Left renal cortex interstitium (tissue), 4 donors: ENCODE measurements at places on chromosomes 16 and 17. TPM values are rescaled to one million over a fixed set of nuclear protein-coding genes. Genes with fewer than 3 reads are reported as not detected.

DNA sequence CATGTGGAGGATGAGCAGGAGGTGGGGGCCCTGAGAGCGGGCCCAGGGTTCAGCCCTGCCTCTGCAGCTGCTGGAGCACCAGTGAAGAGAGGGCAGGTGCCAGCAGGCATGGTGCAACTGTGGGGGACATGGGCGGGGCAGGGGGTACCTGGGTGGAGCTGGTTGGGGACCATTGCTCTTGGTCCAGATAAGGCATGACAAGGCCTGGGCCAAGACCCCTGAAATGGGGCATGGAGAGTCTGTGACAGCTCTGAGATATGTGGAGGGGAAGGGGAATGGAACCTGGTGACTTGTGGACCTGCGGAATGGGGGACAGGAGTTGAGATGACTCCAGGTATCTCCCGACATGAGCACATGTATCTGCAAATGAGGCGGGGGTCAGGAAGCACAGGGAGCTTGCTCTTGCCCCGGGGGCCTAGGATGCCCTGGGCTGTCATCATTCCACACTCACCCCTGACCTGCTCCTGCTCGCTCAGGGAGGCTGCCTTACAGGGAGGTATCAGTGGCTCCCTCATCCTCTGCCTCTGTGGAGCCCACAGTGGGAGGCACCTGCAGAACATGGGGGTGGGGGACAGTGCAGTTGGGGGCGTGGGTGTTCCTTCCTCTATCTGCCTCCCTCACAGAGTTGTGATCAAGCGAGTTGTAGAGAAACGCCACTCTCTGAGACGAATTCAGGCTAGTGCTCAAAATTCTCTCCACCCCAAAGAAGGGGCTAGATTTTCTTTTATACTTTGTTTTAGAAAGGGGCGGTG lies 40.2 kb downstream of the TMEM235 start:
- no peak for DNase-seq

GRCh38 chr16:19784183-19784736 lies 66.2 kb downstream of the IQCK start:
- no peak for DNase-seq

DNA sequence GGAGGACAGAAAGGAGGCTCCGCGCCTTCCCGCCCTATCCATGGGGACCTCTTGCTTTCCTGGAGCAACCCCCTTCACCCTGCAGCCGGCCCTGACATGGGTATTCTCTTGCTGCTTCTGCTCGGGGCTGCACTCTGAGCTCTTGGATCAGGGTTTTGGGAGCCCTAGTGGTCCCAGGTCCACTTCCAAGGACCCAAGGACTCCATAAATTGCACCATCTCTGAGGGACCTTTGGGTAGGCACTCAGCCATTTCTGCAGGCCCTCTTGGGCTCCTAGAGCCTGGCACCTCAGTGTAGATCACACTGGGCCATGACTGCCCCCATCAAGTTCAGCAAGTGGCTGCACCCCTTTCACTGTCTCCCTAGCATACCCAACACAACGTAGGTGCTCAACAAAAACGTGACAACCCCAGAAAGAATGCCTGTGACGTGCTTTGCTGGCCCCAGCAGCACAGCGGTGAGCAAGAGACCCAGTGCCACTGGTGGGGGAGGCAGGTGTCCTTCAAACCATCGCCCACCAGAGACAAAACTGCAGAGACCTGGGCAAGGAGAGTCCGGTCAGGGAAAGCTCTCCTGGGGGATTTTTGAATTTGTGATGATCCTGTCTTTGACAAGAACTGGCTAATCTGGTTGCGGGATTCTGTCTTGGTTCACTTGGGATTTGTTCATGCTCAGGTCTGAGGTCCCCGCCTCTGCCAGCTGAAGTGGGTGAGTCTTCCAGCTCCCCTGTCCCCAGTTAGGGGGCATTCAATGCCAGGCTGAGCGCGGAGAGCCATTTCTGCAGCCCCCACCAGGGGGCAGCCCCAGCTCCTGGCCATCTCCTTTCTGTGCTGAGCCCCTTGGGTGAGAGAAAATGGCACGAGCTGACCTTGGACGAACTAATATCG lies 2.5 kb upstream of the RAB11FIP4 start:
- no peak for DNase-seq

DNA sequence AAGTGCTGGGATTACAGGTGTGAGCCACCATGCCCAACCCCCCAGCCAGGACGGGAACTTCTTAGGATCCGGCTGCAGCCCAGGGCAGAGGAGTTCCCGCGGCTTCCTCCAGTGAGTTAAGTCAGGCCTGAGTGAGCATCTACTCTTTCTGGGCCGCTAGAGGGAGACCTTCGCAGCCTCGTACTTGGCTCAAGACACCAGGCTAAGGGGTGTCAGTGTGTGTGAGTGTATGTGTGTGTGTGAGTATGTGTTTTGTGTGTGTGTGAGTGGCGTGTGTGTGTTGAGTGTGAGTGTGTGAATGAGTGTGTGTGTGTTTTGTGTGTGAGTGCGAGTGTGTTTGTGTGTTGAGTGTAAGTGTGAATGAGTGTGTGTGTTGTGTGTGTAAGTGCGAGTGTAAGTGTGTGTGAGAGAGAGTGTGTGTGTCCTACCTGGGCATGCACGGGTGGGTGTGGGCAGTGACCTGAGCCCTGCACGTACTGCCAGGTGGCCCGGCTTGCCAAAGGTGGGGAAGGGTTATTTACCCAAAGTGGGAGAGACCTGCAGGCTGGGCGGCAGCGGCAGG lies 58.5 kb downstream of the TMEM235 start:
- DNase-seq = no peak

Gene CENPN
- 24.4 TPM for polyA plus RNA-seq

DNA sequence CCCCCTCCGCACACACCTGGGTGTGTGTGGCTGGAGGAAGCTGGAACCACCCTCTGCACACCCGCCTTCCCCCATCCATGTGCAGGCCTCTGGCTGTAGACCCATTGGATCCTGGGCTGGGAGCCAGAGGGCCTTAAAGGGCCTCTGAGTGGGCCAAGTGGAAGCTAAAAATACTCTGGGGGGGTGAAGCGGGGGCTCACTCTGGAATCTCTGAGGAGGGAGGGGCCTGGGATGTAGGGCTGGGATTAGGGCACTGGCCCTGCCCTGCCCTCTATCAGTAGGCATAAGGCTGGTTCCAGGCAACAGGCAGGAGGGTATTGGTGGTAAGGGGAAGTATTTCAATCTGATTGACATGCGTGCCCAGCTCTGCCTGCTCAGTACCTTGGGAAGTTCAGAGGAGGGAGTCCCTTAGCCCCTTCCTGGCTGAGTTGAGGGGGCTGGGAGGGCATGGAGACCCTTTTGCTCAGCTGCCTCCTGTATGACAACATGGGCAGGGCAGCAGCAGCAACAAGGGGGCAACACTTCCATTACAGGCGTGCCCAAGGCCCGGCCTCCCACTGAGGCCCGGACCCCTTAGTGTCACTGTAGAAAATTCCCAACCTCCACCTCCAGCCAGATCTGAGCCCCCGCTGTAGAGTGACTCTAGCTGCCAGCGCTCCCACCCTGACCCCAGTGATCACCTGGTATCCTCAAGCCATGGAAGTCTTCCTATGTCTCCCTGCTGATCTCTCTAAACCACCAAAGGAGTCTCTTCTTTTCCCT lies 5.2 kb downstream of the ITGA3 start:
- no peak for DNase-seq

GRCh38 chr17:81980707-81981343 lies 3.4 kb downstream of the ASPSCR1 start:
- DNase-seq = no peak

Gene ST6GALNAC2
- polyA plus RNA-seq = 13.8 TPM

Gene GDPD3
- polyA plus RNA-seq = 9.8 TPM

DNA sequence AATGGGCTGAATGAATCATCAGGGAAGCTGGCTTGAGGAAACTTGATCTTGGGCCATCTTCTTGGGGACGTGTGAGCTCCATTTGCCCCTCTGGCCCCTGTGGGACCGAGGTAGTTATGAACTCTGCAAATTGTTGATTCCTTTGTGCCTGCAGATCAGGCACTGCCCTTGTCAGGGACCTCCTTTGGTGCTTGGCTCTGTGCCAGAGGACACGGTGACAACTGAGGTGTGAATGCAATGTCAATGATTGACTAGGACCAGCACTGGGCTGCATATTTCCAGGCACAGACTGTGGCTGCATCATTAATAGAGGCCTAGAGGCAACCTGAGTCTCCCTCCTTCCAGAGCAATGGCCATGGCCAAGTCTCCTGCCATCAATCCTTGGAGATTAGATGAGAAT lies 23.8 kb downstream of the PDILT start:
- peak; percentile 5 for DNase-seq

GRCh38 chr17:7732981-7733539 lies 15.5 kb downstream of the DNAH2 start:
- DNase-seq = no peak

- DNase-seq = no peak
Measured at GRCh38 chr16:26005336-26005735, 313.6 kb downstream of the HS3ST4 start.

DNA sequence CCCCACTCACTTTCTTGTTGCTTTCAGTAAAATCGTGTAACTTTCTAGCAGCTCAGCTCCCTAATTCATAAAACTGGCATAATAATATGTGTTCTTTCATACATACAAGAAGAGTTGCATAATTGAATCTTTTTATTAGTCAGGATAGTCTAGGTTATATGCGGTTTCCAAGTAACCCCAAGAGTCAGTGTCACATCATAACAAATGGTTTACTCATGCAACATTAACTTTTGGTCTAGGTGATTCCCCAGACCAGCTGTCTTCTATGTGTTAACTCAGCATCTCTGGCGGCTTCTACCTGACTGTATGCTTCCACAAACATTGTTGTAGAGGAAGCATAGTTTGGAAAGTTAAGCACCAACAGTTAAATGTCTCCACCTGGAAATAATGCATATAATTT lies 1000.4 kb downstream of the CDH11 start:
- DNase-seq = no peak

GRCh38 chr16:20844054-20844453 lies 37.7 kb downstream of the REXO5 start:
- no peak for DNase-seq

Gene KRTAP2-2
- polyA plus RNA-seq = not detected

DNA sequence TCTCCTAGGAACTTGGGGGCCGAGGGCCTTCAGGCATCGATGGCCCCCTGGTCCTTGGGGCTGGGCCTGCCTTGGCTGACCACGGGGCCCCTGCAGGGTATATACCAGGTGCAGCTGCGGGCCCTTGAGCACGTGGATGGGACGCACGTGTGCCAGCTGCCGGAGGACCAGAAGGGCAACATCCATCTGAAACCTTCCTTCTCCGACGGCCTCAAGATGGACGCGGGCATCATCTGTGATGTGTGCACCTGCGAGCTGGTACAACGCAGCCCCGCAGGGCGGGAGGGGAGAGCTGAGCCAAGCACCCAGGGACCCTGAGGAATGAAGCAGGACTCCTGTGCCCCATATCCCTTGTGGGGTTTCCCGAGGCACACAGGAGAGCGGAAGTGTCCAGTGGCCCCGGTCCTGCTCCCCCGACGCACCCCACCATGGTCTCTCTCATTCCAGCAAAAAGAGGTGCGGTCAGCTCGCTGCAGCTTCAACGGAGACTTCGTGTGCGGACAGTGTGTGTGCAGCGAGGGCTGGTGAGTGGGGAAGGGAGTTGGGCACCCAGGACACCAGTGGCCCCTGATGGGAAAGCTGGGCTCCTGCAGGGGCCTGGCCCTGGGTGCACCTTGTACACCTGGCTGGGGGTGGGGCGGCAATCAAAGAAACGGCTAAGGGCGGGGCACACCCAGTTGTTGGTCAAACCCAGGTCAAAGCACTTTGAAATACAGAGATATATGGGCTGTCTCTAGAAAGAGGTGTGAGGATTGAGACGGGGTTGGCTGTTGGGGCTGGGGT lies 10.6 kb downstream of the ITGB4 start:
- DNase-seq = no peak

DNA sequence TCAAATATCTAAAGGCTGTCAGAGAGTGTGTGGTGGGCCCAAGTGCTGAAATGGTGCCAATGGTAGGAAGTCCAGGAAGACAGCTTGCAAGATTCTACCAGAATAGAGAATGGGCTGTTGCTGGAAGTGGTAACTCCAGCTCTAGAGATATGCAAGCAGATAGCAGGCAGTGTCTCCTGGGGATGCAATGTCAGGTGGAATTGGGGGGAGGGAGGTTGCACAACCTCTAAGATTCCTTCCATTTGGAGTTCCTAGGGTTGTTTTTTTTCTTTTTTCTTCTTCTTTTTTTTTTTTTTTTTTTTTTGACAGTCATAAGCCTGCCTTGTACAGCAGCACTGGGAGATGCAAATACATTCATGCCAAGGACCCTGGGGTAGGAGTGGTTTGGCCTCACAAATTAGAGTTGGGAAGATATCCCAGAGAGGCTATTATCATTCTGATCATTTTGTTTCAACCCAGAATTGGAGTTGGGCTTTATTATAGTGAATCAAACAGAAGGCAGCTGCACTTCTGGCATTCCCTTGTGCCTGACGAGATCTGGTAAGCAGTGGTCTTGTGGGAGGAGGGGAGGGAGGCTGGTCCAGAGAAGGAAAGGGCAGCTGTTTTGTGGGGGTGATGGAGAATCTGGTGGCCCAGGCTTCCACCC lies 51.1 kb downstream of the SLC6A2 start:
- DNase-seq = no peak

Gene STH
- not detected for polyA plus RNA-seq

- DNase-seq = no peak
Measured at GRCh38 chr16:29994600-29995323, 655 bp downstream of the HIRIP3 start.

Gene SLFN12L
- polyA plus RNA-seq = 0.44 TPM

DNA sequence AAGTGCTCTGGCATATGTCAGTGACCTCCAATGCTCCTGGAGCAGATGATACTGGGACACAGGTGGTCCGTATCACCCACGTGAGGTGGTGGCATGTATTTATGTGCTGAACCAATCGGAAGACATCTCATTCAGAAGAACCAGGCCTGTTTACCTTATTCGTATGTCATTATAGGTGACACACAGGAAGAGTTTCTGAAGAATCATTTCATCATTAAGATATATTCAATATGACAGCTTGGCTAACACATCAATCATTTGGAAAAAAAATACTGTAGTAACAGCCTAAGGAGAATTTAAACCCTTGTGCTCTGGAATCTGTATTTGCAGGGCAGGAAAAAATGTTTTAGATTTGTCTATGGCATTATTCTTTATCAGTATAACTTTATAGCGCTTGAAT lies 44.6 kb downstream of the RBFOX1 start:
- DNase-seq = no peak

- no peak for DNase-seq
Measured at GRCh38 chr16:48611329-48612137, 1.6 kb upstream of the N4BP1 start.

Gene FBRS
- 97.0 TPM for polyA plus RNA-seq

- no peak for DNase-seq
Measured at GRCh38 chr16:16067127-16067526, 117.7 kb downstream of the ABCC1 start.

Gene TPSD1
- not detected for polyA plus RNA-seq

- DNase-seq = no peak
Measured at GRCh38 chr17:60165223-60165622, 15.4 kb downstream of the CA4 start.

Gene GLIS2
- 59.1 TPM for polyA plus RNA-seq
